Amniotic stem cell (primary cell): ENCODE measurements at places on chromosomes 2 and 18.

- no peak for DNase-seq
Measured at GRCh38 chr2:56107502-56108220, 76.1 kb upstream of the CCDC85A start.

DNA sequence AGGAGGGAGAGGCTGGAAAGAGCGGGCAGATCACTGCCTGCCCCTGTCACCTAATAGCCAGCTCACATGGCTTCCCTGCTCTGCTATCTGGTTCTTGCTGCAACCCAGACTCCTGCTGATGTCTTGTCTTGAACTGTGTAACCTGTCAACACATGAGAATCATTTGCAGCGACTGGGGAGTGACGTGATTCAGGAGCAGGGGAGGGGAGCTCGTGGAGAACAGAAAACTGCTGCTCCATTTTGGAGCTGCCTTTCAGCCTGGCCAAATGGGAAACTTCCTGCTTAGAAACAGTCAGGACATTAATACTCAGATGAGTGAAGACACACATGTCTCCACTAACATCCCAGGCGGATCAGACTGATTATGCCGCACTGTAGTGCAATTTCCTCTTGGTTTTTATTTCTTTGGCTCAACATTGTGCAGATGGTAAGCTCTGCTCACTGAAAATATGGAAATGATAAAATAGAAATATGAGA, 38.1 kb downstream of the RPL37A start:
- no peak for DNase-seq

DNA sequence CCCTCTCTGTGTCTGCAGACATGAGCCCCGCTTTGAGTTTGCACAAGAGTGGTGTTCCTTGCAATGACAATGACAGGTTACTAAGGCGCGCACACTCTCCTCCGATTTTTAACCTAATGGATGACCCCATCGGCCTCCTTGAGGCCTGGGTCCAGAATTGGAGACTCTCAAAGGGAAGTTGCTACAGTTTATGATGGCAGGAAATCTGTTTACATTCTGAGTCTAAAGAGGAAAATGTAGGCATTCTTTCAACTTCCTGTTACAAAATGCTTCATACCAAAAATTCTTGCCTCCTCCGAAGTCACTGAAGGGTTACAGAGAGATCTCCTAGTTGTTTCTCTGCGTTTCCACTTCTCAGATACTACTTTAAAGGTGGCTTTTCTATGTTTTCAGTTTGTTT, 225.3 kb upstream of the AGAP1 start:
- DNase-seq = no peak

- DNase-seq = no peak
Measured at GRCh38 chr2:26454561-26455001, 23.3 kb downstream of the OTOF start.

- no peak for DNase-seq
Measured at GRCh38 chr2:206784559-206785353, 19.4 kb downstream of the FASTKD2 start.

DNA sequence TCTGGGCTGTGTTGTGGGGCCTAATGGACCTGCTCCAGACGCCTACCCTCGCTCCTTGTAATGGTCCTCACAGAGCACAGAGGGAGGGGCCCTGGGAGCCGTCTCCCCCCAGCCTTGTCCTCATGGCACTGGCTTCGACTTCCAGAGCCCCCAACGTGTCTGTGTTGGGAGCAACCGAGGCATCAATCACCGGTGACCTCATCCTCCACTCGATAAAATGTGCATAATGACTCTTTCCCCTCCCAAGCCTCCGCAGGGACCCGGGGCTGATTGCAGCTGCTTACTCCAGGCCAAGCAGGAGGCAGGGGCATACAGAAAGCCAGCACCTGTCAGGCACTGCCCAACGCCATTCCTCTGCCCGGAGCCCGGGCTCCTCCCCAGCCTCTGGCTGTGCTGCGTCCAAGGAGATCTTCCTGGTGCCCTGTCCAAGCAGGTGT, 271.7 kb downstream of the NDUFA10 start:
- DNase-seq = no peak

DNA sequence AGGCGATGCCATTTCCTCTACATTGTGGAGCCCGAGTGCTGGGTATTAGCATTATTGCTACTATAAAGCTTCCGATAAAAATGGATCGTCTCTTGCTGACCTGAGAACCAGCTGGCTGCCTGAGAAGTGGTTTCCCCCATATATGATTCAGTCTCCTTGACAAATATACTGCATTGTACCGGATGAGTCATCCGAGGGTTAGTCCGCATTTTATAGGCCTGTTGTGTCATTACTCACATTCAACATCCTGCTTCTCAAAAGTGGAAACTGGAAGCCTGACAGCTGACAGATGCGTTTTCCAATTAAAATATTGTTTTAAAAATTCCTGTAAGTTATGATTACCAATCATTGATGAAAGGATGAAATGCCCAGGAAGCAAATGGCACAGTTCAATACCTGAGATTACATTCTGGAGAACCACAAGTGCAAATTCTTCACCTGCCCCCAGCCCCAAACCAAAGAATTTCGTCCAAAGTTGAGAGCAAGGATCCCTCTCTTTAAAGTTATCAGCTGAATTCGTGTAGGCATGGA, 65.7 kb downstream of the SPRED2 start:
- DNase-seq = peak; percentile 85

GRCh38 chr2:165795011-165795410, 964 bp upstream of the GALNT3 start:
- DNase-seq = no peak

- DNase-seq = no peak
Measured at GRCh38 chr2:174580951-174581350, 16.7 kb downstream of the WIPF1 start.

- no peak for DNase-seq
Measured at GRCh38 chr2:150247481-150247880, 240.0 kb downstream of the RND3 start.

DNA sequence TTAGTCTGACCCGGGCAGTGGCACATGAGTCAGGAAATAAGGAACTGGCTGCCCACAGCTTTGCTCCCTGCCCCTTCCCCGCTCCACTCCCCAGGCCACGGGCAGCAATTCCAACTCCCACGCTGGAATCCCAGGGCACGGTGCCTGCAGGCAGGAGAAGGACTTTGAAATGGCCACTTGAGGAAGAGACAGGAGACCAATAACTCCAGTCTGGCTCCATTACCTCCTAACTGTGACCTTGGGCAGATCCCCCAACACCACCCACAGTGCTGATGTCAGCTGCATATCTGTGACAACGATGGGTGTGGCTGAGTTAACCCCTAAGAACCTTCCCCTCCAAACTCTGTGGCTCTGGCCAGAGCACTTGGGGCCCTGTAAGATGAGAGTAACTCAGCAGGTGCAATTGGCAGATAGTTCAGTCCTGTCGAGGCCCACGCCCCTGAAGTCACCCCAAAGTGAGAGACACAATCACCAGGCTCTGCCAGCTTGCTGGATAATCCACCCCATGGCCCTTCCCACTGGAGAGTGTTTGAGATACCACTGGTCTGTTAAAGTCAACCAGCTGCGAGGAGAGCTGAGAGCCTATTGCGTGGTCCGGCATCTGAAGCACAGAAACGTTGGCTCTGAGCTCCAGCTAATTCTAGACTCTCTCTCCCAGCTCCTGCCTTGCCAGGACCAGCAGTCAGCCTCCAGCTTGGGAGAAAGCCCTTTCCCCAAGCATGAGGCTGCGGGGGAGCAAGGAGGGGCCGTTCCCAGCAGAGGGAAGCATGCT, 175.2 kb downstream of the TNS1 start:
- DNase-seq = no peak

DNA sequence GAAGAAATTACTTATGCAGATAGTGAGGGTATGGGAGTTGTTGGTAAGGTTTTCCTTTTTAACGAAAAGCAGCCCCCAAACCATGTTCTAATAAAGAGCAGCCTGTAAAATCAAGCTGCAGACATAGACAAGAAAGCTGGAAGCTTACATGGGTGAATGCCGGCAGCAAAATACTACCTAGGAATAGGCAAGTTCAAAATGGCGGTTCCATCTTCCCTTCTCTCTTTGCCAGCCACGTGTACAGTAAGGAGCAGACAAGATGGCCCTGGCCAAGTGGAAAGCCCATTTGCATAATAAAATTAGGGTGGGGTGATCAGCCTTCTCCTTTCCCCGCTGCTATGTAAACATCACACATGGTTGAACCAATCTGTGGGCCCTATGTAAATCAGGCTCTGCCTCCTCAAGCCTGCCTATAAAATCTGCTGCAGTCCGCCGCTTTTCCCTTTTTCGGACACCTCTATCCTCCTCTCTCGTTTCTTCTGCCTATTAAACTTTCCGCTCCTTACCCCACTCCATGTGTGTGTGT, 155.0 kb downstream of the ZBTB7C start:
- no peak for DNase-seq

DNA sequence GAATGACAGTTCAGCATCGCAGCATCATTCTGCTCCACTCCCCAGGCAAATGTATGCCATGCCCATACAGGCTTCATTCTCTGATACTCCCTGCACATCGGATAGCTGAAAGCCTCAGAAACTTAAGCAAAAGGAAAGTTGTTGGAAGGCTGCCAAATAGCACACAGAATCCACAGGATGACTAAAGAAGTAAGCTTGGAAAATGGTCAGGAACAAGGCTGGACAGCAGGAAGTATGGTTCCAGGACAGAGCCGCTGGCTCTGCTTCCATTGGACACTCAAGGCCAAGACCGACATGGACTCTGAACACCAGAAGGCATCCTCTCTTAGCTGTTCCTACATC, 256.5 kb downstream of the CDH20 start:
- DNase-seq = peak; percentile 42

DNA sequence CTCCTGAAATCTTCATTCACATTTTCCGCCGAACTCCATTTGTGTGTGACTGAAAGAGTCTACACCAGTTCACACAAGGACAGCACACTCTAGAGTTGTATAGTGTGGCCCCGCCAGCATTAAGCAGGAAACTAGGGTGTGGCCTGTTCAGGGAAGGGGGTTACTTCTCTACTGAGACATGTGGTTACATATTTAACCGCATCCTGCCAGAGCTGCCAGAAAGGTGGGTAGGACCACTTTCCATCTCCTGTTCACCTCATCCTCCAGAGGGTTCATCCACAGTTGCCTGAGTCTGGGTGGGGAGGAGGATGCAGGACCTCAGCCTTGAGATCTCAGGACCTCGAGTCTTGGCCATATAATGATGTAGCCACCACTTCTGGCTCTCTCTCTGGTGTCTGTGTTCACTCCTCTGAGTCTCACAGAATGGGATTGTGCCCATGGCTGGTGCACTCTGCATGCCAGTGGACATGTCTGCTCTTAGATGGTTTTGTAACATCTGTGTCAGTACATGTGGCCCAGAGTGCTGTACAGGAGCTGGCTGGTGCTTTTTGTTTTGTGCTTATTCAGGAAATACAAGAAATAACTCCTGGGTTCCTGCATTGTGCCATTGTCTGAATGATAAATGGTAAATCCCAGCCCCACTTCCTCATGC, 7.7 kb upstream of the SP140L start:
- DNase-seq = no peak

GRCh38 chr2:28624436-28624792, 127.2 kb upstream of the PPP1CB start:
- no peak for DNase-seq

- DNase-seq = peak; percentile 55
Measured at GRCh38 chr2:233706720-233707119, 6.0 kb upstream of the UGT1A5 start.

DNA sequence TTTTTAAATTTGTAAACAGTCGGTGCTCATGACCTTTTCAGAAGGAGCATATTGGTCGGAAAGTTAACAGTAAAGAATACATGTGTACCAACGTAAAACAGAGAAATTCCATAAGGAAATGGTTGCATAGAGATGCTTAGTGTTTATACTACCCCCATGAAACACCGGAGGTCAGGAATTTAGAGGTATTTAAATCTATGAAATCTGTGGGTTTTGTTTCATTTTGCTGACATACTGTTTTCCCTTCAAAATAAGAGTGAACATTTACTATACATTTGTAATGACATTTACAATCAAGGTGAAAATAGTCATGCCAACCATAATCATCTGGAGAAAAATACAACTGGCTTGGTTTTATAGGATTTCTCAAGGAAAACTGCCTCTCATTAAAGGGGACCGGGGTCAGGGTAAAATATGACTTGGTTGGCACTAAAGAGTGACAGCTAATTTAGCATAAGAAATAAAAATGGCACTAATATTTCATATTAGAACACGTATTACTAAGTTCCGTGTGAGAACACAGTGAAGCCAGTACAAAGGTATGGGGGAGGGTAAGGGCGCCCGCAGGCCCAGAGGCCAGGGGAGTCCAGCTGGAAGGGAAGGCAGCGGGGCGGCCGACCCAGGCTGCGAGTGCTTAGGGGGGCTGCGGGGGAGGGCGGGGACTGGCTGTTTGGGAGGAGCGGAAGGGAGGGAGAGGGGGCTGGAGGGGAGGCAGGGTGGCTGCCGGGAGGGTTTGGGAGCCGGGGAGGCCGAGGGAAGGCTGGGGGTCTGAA, 1.1 kb upstream of the RNU4ATAC start:
- peak; percentile 32 for DNase-seq

DNA sequence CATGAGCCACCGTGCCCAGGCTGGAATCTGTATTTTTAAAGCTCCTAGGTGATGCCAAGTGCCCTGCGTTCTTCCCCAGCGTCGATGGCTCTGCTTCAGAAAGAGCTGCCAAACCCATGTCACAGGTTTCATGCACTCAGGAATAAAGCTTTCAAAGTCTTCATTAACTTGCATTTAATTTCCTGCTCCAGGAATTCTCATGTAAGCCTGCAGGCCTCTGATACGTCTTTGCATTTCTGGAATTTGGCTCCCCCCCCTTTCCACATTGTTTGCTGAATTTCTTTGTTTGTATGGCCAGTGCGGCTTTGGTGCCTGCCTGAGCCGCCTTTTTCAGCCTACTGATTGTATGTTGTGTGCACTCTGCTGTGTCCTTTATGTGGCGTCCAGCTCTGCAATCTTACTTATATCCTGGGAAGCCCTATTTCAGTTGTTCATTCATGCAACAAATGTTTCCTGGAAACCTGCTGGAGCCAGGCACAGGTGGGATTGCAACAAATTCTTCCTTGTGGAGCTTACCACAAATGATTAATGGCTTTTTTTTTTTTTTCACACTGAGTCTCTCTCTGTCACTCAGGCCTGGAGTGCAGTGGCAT, 17.9 kb upstream of the OTOF start:
- no peak for DNase-seq

- no peak for DNase-seq
Measured at GRCh38 chr2:19346983-19347618, 11.3 kb downstream of the OSR1 start.

- DNase-seq = no peak
Measured at GRCh38 chr18:60870261-60871153, 462.7 kb upstream of the CDH20 start.
